SHP77 (cell line): ENCODE measurements at places on chromosomes 16 and 17.

DNA sequence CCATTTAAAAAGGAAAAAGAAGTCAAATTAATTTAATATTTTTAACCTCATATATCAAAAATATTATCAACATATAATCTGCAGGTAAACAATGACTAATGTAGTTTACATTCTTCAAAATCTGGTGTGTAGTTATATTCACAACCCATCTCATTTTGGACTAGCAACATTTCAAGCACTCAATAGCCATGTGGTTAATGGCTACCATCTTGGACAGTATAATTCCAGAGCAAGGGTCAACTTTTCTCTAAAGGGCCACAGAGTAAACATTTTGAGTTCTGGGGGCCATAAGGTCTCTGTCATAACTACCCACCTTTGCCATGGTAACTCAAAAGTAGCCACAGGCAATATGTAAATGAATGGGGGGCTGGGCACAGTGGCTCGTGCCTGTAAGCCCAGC is 153.9 kb downstream of the PARN start:
- DNase-seq: no peak

DNA sequence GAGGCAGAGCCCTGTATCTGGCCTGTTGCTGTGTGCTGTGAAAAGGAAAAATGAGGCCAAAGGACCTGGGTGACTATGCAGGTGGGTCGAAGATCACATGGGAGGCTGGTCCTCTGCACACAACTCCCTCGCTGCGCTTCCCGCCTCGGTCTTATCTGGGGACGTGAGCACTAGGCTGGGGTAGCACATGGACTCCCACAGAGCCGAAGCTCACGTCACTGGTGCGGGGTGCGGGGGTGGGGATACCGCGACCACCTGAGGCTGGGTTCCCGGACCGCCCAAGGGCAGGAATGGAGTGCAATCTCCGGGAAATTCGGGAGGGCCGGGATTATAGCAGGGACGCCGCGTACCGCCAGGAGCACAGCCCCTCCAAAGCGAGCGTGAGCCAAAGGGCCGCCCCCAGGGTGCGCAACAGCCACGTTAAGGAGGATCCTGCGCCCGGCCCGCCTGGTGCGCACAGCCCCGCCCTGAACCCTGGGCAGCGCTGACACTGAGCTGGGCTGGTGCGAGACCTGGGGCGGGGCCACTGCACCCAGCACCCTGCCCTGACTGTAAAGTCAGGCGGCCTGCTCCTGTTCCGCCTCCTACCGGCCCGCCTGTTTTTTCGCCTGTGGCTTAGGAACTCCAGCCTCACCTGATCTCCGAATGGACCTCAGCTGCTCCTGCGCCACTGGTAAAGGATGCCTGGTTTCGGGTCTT is 4.8 kb downstream of the MT1A start:
- no peak for DNase-seq

DNA sequence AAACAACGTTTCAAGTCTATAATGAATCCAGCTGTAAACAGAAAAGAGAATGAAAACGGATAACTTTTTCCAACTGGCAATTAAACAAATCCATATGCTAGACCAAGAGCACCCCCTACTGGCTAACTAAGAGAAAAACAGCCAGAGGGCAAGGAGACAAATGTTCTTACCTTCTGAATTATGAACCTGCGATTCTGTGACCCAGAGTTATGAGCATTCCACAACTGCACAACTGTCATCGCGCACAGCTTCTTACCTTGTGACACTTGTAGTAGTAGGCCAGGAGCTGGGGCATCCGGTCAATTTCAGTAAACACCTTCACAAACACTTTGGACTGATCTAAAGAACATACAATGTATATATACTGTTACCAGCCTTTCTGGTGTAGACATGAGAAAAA is 18.6 kb downstream of the COG7 start:
- DNase-seq: no peak

DNA sequence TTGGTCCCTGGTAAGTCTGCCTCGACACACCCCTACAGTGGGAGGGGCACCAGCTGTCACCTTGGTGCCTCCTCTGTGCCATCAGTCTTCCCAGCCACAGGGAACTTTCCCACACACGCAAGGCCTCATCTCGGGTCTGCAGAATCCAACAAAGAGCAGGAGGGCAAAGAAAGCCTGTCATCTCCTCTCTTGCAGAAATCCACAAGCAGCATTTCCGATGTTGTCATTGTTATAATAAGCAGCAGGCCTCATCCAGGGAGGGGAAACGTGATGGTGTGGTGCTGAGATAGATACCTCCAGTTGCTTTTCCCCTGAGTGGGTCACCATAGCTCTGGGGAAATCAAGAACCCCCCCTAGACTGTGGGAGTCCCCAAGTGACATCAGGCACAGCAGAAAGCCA is 110.4 kb downstream of the CMIP start:
- no peak for DNase-seq

- no peak for DNase-seq
These were observed 1.9 kb downstream of the FLYWCH1 start for GRCh38 chr16:2913603-2914002.

DNA sequence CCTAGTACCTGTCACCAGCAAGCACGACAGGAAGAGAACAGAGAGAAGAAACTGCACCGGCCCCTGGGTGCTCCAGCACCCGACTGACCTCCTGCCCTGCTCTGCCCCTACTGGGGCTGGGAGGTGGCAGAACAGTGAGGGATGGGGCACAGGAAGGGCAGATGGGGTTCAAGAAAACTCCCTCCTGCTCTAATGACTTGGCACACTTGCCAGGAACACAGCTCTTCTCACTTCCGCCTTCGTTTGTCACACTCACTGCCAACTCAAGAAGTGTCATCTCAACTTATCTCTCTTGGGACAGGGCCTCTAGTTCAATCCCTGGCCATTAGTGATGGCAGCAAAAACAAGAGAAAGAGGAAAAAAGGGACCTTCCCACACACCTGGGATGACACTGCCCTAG is 42.7 kb upstream of the ICAM2 start:
- DNase-seq: no peak

GRCh38 chr17:55897301-55897700 is 146.4 kb downstream of the PCTP start:
- DNase-seq: no peak

DNA sequence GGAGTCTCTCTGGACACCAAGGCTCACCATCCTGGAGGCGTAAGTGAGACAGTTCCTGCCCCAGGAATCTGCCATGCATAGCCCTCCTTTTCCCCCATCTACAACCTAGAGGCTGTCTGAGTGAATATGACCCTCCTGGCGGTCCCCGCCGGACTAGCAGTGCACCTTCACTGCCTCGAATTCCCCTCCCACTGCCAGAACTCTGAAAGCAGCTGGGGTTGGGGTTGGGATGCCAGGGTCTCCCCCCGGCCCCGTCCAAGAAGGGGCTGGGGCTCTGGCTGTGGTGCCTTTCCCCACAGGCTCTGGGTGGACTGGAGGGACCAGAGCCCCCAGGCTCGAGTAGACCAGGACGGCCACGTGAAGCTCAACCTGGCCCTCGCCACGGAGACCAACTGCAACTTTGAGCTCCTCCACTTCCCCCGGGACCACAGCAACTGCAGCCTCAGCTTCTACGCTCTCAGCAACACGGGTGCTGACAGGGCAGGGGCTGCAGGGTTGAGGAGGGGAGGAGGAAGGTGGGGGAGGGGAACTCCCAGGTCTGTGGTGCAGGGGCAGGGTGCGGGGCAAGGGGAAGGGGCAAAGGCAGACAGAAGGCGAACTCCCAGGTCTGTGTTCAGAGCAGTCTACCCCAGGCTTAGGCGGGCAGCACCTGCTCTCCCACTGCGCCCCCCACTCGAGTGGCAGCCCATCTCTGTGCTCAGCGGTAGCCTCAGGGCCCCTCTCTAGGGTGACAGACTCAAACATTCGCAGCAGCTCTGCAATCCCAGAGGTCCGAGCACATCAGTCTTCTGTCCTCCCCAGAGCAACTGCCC is 1.2 kb downstream of the ZACN start:
- DNase-seq: no peak

- no peak for DNase-seq
These were observed 41.0 kb downstream of the C16orf95 start for GRCh38 chr16:87276091-87276701.

- DNase-seq: peak; percentile 43
These were observed 24.0 kb downstream of the RNF213 start for GRCh38 chr17:80284631-80285030.

GRCh38 chr17:40309031-40309948 is at the start of gene RARA:
Gene RARA (plus strand): TSS chr17:40309180. CDS start chr17:40331219, 22,039 bp downstream.
- peak; percentile 76 for DNase-seq

GRCh38 chr17:62757500-62757951 is 50.6 kb downstream of the MARCHF10 start:
- DNase-seq: no peak

- no peak for DNase-seq
These were observed 24.2 kb downstream of the CCDC40 start for GRCh38 chr17:80060644-80061043.

GRCh38 chr17:9334536-9335446 is 240.8 kb downstream of the STX8 start:
- DNase-seq: no peak

GRCh38 chr16:4315186-4316107 is at the start of gene GLIS2:
Gene GLIS2 (plus strand): TSS chr16:4316067. CDS start chr16:4332281, 16,214 bp downstream.
- DNase-seq: peak; percentile 70
